ENCODE measurements at places on chromosomes 12 and 14.

GRCh38 chr14:68363466-68363842 is 429.4 kb downstream of the ZFP36L1 start:
- DNase-seq = no peak

GRCh38 chr12:68910128-68910527 is 22.8 kb downstream of the CPM start:
- no peak for DNase-seq

GRCh38 chr12:11171969-11172675 is 1.1 kb downstream of the SMIM10L1 start:
- peak; percentile 6 for DNase-seq

DNA sequence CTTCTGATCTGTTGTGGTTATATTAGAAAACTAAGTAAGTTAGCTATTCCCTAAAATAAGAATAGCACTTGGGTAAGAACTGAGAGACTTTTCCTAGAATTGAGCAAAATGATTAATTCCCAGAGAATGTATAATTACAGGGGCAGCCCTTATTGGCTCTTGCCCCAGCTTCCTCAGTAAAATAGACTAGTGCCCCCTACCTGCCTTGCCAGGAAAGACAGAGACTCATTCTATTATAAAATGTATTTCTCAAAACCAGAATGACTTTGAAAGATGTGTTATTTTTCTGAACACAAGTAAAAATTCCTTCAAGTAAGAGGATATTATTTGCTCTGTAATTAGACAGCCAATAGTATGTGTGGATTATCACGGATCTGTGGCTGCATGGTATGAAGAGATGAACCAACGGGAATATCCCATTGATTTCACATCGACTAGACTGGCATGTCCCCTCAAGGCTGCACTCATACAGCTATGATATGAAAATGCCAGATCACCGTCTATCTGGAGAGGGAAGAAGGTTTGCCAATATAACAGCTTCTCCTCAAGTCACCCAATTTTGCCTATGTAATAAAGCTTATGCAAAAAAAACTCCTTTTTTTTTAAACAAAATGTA is 7.4 kb upstream of the GLRX5 start:
- peak; percentile 36 for DNase-seq

- DNase-seq = no peak
These were observed 225.1 kb upstream of the FSCB start for GRCh38 chr14:44732144-44732543.

DNA sequence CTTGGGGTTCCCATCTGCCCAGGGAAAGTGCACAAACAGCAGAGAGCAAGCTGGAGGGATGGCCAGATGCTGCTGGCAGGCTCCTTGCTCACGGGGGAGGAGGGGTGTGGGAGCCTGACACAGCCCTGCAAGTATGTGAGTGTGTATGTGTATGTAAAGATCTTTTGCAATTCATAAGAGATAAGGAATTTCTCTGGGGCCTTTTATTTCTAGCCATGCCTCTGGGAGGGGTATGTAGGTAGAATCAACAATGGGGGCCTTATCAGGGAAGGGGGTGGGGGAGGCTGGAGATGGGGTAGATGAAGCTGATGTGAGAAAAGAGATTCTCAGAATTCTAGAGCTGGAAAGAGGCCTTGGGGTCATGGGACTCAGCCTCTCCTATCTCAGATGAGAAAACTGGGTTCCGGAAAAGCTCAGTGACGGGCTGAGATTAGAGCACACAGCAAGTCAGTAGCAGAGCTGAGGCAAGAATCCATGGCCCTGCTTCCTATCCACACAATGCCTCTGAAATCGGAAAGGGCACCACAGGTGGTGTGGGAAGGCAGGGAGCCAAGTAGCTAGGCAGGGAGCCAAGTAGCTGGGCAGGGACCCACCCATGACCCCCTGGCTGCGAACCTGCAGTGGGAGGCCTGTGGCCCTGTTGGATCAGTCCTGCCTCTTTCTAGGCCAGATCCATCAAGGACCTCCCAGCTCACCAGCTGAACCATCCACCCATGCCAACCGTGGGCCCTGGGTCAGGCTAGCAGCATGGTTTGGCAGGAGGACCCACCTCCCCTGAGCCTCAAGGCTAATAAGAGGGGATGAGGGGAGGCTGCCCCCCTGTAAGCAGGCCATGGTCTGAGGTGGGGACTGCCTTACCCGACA is 54.7 kb downstream of the PLEKHG3 start:
- DNase-seq = peak; percentile 72

- DNase-seq = no peak
These were observed 200.6 kb downstream of the ANO4 start for GRCh38 chr12:100995201-100995600.

DNA sequence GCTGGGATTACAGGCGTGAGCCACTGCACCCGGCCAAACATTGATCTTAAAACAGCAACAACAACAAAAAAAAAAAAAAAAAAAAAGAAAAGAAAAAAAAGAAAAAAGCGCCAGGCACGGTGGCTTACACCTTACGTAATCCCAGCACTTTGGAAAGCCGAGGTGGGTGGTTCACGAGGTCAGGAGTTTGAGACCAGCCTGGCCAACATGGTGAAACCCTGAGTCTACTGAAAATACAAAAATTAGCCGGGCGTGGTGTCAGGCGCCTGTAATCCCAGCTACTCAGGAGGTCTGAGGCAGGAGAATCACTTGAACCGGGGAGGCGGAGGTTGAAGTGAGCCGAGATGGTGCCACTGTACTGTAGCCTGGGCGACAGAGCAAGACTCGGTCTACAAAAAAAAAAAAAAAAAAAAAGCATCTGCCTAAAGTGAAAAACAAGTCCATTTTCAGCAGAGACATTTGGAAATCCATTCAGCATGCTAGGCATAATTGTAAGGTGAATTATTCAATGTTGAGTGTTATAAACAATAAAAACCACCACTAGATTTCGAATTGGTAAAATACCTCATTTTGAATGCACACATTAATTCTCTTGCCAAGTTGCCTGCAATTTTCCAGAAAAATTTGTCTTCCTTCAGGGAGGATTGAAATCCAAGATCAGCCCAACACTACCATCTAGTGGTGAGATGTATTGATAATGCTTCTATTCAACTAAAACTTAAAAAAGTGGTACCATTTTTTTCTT is 8.0 kb upstream of the CERS5 start:
- peak; percentile 62 for DNase-seq

GRCh38 chr12:131863711-131864396 is 30.6 kb upstream of the ULK1 start:
- DNase-seq = no peak

DNA sequence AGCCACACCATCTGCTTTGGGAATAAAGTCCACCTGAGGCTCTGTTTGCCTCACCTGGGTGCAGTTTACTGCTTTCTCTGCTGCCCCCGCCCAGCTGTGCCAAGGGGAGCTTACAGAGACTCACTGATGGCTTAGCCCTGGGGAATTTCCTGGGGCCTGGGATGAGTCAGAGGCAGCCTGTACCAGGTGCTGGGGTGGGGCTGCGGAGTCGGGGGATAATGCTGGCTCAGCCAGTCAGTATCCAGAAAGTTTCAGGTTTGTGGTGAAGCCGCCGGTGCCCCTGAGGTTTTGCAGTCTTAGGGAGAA is 22.3 kb downstream of the PLEKHG3 start:
- no peak for DNase-seq

GRCh38 chr12:3757261-3757660 is 4.4 kb upstream of the CRACR2A start:
- peak; percentile 10 for DNase-seq

- no peak for DNase-seq
These were observed 7.5 kb downstream of the RESF1 start for GRCh38 chr12:31966558-31967205.

DNA sequence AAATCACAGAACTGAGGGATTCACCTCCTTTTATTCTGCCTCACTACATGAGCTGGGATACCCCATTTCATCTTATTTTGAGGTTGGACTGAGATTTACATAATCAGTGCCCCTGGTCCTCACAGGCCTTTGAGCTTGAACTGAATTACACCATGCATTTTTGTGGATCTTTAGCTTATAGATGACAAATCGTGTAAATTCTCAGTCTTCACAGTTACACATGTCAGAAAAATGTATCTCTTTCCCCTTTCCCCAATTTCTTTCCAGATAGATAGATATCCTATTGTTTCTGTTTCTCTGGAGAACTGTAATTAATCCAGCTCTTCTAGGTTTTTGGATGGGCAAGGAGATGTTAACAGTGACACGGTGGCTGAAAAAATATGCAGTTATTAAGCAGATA is 1778.9 kb upstream of the SEL1L start:
- DNase-seq = no peak

DNA sequence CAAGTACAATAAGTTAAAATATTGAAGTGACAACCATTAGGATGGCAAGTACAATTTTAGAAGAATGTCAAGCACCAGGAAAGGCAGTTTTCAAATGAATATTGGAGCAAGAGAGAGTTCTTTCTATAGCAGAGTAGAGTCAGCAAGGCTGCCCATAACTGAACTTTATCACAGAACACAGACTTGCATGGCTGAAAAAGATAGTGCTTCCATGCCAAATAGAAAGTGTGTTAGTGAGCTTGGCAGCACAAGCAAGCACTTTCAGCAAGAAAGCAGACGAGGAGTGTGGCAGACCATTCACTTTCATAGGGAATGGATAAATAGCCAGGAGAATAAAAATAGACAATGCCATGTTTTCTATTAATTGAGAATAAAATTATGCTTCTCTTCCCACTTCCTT is 647.0 kb upstream of the MGAT4C start:
- DNase-seq = no peak

DNA sequence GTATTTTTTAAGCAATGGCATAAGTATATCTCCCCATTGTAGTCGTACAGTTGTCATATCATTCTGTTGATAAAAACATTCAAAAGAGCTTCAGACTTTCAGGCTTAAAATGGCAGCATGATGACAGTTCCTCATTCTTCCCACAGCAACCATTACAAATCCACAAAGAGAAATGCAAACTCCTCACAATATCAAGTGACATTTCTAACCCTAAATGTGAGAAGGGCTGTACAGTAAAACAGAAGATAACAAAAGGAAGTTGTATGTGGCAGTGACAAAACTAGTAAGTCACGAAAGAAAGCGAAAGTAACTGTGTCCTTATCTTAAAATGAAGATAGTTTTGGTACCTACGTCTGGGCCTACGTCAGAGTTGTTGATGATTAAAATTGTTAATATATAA is 46.7 kb downstream of the GXYLT1 start:
- DNase-seq = no peak

DNA sequence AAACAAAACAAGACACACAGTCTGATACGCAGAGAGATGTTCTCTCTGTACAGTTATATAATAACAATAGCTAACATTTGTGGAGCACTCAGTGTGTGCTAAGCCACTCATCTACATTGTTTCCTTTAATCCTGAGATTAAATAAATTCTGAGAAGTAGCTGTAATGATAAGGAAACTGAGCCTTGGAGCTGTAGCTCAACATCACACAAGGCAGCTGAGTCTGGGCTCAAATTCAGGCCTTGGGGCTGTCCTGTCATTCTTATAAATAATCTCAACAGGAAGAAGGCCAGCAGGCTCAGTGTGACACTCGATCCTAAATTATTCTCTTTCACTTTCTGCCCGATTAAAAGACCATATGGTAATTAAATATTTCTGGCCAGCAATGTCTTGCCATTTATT is 24.5 kb downstream of the CDKN1B start:
- DNase-seq = no peak

- DNase-seq = no peak
These were observed 102.7 kb downstream of the LRRIQ1 start for GRCh38 chr12:85138833-85139232.

DNA sequence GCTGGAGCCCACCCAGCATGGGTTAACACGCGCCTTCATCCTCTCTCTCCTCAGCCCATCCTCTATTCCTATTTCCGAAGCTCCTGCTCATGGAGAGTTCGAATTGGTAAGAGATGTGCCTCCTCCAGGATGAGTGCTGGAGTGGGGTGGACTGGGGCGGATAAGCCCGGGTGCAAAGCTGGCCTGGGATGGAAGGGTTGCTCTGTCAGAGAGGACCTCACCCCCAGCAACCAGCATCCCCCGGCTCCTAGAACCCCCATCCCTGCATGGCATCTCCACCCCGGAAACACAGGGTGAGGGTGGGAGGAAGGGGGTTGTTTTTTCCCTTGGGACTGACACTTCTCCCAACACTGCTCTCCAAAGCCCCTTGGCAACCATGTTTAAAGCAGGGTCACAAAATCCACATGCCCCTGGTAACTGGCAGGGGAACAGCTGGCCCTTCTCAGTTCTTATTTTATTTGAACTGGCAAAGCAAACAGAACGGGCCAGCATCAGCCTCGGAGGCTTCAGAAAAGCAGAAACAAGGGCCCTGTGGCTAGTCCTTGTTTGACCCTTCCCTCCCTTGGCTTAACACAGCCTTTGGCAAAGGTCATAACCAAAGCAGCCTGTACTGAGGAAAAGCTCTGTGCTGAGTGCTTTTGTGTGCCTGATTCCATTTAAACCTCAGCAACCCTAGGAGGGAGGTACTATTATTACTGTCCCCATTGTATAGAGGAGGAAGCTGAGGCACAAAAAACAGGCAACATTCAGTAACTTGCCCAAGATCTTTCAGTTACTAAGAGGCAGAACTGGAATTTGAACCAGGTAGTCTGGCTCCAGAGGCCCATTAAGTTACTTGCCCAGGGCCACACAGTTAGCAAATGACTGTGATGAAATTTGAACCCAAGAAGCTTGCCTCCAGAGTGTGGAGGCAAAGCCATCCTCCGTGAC is 4.2 kb downstream of the GSTZ1 start:
- no peak for DNase-seq

DNA sequence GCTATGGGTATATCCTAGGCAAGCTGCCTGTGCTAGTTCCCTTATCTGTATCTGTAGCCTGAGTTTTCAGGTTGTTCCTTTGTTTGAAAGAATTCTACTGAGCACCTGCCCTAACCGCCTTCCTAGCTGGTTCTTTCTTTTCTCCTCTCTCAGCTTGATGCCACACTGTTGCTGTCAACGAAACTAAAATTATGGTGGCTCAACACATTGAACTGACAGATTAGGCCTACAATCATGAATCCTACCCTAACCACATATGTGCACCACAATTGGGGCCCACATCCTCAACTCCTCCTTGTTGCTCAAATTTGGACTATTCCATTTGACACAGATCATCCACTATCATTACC is 36.2 kb upstream of the RESF1 start:
- no peak for DNase-seq

DNA sequence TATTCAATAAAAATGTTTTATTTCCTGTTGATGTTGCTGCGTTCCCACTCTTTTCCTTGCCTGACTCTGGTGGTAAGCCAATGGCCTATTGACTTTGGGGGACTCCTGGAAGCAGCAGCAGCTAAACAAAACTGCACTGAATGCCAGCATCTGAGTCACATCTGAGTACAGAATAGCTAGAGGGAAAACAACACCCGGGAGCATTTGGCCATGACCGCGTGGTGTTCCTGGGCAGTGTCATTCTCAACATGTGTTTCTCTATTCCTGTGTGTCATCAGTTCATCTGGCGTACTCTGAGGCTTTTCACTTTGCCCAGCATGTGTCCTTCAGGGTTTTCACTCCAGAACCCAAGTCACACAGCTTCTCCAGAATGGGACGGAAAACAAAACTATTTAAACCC is 238.8 kb downstream of the PAWR start:
- peak; percentile 31 for DNase-seq

- DNase-seq = no peak
These were observed 52.7 kb downstream of the TTC8 start for GRCh38 chr14:88877192-88877591.

DNA sequence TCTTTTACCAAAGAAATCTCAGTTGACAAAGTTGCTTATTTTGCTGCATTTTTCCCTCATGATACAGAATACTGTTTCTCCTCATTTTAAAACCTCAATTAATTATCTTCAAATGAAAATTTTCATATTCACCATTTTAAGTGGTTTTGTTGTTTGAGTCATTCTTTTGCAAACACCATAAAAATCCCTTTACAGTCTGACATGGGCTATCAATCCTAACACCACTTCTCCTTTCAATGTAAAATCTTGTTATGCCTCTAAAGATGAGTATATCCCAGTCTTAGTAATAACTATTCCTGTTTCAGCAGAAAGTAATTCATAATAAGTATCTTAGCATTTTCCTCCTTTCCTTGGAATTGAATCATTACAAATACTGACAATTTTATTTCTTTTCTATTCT is 192.2 kb downstream of the SYT1 start:
- DNase-seq = no peak
